Mucosa of descending colon (tissue), 3 donors: ENCODE measurements at places on chromosomes 5 and 9. TPM values are rescaled to one million over a fixed set of nuclear protein-coding genes. Genes with fewer than 3 reads are reported as not detected.

GRCh38 chr9:2723376-2724065 is 6.2 kb downstream of the KCNV2 start:
- DNase-seq = no peak

DNA sequence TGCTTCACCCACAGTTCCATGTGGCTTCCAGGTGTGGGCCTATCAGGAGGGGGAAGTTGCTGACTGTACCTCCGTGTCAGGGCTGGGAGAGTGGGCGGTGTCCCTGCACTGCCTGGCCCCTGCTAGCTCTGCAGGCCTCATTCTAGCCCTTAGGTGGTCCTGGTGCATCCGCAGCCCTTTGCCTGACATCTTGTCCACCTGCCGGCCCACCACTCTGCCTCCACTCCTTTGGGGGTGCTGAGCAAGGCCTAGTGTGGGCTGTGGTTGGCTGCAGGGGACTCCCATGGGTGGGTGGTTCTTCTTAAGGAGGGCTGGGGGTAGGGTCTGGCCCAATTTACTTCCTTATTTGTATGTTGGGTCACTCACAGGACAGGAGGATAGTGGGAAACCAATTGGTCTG is 66.9 kb downstream of the HSPA4 start:
- DNase-seq = no peak

GRCh38 chr5:131672776-131673175 is 37.7 kb upstream of the RAPGEF6 start:
- DNase-seq = no peak

DNA sequence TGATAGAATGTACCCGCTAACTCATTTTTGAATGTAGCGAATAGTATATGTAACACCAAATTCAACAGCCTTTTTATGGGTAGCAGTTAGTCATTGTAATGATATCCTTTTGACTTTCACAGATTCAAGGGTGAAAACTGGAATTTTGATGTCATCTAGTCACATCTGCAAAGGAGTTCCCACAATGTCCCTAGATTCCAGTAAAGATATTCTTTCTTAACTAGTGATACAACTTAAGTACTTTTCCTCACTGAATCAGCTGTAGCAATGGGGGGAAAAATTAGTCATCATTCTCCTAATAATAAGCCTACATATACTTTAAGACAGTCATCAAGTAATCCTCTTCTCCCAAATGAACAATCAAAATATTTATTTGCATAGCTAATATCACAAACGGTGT is 11.5 kb upstream of the SSBP2 start:
- DNase-seq = no peak

GRCh38 chr5:77960863-77961396 is 184.8 kb upstream of the TBCA start:
- no peak for DNase-seq

GRCh38 chr5:43232943-43233833 is 41.2 kb downstream of the NIM1K start:
- DNase-seq = no peak

GRCh38 chr5:54443270-54443669 is 12.2 kb upstream of the HSPB3 start:
- no peak for DNase-seq

DNA sequence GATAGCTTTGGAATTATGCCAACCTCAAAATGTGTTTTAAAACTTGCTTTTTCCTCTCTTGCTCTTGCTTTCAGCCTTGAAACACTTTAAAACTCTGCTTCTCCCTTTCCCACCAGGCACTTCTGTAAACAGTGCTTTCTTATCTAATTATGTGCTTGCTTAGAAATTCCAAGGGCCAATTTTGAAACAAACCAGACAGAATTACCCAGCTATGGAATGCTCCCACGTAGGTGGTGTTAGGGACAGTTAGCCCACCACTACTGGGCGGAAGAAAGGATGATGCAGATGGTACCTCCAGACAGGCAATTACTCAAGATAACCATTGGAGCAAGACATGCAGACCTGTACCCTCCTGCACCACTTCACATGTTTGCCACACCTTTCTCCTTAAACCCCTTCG is 523.0 kb upstream of the PTPRD start:
- no peak for DNase-seq

DNA sequence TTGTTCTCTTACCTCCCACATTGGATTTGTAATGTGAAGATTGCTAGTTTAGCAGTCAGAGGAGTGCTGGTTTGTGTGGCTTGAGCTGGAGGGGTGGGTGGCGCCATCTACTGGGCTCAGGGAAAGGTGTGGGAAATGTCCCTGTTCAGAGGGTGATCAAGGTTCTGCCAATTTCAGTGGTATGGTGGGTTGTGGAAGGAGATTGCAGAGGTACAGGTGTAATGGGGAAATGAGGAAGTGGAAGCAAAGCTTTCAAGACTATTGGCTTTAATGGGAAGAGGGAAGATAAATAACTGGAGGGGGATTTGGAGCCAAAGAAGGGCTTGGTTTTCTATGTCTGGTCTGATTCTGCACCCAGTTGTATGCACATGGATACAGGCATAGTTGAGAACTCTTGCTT is 76.4 kb downstream of the OSMR start:
- no peak for DNase-seq

DNA sequence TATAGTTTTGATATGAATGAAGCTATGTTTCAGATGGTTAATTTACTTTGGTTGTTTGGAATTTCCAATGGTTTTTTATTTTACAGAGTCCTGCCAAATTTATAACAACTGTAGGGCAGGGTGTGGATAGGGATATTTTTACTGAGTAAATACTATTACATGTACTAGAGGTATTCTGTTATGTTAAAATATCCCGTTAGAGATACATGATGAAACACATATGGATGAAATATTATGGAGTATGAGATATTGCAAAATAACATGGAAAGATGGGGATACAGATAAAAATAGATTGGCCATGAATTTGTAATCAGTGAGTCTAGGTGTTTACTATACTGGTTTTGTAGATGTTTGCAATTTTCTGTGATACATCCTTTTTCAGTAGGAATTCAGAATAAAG is 76.7 kb downstream of the RAB24 start:
- no peak for DNase-seq

DNA sequence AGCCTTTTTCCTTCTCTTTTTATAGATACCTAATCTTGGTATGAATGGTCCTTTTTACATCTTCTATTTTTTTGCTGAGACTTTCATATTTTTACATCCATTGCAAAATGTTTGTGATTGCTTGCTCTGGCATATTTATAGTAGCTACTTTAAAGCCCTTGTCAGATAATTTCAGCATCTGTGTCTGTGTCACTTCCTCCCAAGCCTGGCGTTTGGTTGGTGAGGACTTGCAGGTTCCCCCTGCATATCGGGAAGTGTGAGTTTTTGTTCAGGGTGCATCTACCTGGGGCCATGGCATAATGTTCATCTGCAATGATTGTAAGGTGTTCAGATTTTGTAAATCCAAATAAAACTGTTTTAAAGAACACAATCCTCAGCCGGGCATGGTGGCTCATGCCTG is 8.9 kb downstream of the FBXW5 start:
- DNase-seq = no peak

- no peak for DNase-seq
Measured at GRCh38 chr9:8456344-8456743, 656.8 kb upstream of the DMAC1 start.

DNA sequence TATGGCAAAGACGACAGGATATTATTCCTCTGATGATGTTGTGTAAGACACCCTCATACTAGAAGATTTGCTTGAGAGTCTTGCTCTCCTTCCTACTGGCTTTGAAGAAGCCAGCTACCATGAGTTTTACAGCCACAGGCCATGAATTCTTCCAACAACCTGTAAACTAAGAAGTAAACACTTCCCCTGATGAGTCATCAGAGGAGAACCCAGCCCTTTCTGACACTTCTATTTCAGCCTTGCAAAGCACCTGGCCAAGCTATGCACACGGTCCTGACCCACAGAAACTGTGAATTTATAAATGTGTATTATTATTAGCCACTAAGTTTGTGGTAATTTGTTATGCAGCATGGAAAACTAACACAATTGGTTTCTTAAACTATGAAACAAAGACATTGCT is 288.8 kb upstream of the ADAMTSL1 start:
- no peak for DNase-seq

GRCh38 chr5:129361441-129362025 is 98.6 kb upstream of the ADAMTS19 start:
- DNase-seq = no peak

- DNase-seq = no peak
Measured at GRCh38 chr5:14445576-14446290, 135.9 kb upstream of the OTULINL start.

GRCh38 chr5:164735334-164735733 is 1229.9 kb downstream of the MAT2B start:
- DNase-seq = no peak

- DNase-seq = no peak
Measured at GRCh38 chr5:179367491-179367890, 22.2 kb upstream of the ADAMTS2 start.

GRCh38 chr9:77018058-77018968 is 1.1 kb upstream of the FOXB2 start:
- DNase-seq = no peak

DNA sequence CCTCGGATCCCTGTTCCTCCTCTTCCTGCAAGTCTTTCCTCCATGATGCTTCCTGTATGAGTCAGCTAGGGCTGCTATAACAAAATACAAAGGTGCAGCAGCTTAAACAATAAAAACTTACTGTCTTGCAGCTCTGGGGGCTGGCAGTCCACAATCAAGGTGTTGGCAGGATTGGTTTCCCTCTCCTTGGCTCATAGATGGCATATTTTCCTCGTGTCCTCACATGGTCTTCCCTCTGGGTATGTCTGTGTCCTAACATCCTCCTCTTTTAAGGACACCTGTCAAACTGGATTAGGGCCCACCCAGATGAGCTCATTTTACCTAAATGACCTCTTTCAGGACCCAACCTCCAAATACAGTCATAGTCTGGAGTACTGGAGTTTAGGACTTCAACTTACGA is 117.5 kb downstream of the MED10 start:
- DNase-seq = no peak

GRCh38 chr9:69234683-69235082 is 60.6 kb downstream of the TJP2 start:
- no peak for DNase-seq

The HSPA5 gene
- 150 TPM for total RNA-seq

The GM2A gene
- 30.9 TPM for total RNA-seq

The PCDHB5 gene
- total RNA-seq = 0.60 TPM

The CAPSL gene
- not detected for total RNA-seq

The C5orf63 gene
- total RNA-seq = 22.6 TPM

The DCTN3 gene
- 64.4 TPM for total RNA-seq

The S100Z gene
- total RNA-seq = 0.78 TPM

The PCDHGC4 gene
- 0.75 TPM for total RNA-seq

The TGFBI gene
- 26.8 TPM for total RNA-seq
